ENCODE measurements at places on chromosomes 12 and 14.

DNA sequence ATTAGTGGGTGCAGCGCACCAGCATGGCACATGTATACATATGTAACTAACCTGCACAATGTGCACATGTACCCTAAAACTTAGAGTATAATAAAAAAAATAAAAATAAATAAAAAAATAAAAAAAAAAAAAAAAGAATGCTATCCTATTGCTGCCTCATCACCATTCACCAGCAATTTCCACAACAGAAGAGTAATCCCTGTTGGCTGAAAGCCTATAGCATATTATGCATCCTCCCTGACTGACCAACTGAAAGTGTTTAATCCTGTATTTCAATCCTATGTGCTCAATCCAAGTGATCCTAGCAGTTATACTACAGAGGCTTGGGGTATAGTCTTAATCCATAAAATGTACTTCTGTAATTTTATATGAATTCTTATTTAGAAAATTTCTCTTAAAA is 18.5 kb downstream of the DICER1 start:
- no peak for DNase-seq

- no peak for DNase-seq
Observed at GRCh38 chr12:42097971-42098370, 46.7 kb downstream of the GXYLT1 start.

- no peak for DNase-seq
Observed at GRCh38 chr12:57006809-57007475, 596 bp upstream of the ZBTB39 start.

- no peak for DNase-seq
Observed at GRCh38 chr14:51307551-51307950, 67.5 kb downstream of the TMX1 start.

DNA sequence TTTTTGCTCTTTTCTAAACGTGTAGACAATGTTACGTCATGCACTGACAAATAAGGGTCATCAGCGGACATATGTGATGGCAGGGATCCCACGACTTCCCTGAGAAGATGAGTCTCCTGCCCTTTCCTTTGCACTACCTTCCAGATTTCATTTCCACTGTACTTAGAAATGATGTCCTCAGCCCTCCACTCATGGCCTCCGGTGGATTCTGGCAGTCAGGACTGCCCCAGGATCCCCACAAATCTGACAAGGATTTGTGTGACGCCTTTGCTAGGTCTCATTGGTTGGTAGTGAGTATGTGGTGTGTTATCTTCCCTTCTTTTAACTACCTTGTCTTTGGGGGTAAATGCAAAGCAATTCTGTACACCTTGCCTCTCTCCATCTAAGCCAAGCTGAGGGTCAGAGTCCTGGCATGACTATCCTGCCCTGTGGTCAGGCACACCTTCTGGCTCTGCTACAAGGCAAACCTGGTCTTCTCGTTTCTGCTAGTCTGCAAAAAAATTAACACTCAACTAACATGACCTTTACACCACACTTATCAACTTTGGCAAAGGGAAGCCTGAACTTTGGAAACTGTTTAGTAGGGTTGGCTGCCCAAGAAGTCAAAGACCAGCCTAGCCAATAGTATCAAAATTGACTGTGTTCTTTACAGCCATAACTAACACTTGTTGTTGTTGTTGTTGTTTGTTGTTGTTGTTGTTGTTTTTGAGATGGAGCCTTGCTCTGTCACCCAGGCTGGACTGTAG is 17.3 kb upstream of the DHRS4 start:
- DNase-seq: no peak

- DNase-seq: no peak
Observed at GRCh38 chr14:100858838-100859220, 32.9 kb downstream of the MEG3 start.

GRCh38 chr12:664075-664778 is 982 bp upstream of the NINJ2 start:
- DNase-seq: no peak

- DNase-seq: no peak
Observed at GRCh38 chr12:109301643-109302168, 7.4 kb downstream of the FOXN4 start.

DNA sequence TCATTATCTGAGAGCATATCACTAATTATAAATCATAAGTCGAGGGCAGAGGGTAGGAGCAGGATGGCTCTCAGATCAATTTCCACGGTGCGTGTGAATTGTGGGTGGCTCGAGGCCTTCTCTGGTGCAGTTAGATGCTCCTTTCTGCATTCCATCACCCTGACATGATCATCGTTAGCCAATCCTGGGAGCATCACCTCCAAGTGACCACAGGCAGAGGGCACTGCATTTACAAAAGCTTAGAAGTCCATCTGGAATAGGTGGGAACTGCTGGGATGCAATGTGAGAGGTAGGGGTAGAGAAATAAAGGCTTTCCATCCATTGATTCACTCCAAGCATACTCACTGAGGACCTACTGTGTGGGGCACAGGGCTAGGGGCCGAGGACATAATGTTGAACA is 538.2 kb upstream of the TBX3 start:
- no peak for DNase-seq

GRCh38 chr12:127295630-127296029 is 971.3 kb upstream of the TMEM132C start:
- no peak for DNase-seq

DNA sequence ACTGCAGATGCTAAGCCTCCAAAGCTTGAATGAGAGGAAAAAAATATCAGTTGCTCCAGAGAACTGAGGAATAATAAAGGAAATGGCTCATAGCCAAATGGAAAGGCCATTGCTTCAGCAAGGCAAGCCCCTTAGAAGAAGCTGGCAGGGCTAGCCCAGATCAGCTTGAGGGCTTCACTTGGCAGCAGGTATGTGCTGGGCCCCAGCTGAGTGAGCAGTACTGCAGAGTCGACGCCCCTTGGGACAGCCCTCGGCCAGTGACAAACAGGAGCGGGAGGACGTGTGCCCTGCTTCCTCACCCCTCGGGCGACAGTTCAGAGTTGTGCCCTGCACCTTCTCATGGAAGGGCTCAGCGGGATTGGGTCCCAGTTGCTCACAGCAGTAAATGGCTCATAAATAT is 1031.2 kb upstream of the TMEM132C start:
- no peak for DNase-seq

GRCh38 chr12:104480826-104481440 is 24.2 kb downstream of the CHST11 start:
- no peak for DNase-seq

DNA sequence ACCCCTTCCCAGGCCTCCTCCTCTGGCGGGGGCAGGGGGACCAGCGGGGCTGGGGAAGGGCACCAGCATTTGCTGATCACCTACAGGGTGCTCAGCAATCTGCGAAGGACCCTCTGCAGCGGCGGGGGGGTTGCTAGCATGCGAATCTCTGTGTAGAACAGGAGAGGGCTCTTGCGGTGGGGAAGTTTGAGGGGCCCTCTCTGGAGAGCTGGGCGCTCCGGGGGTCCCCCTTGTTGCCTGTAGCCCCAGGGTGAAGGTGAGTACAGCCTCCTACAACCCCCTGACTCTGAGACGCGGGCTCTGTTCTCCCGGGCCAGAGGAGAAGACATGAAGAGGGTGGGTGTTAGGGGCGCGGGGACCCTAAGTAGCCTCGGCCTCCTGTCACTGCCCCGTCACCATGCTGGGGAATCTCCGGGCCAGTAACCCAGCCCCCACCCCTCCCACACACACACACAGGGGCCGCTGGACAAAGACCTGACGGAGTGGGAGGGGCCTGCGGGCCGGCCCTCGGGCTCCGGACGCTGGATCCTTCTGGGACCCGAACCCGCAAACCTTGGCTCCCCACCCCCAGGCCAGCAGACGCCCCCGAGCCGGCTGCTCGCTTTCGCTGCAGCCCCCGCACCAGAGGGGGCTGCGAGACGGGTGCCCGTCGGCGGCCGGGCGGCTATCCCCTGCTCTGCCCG is 734 bp downstream of the FIGNL2 start:
- DNase-seq: no peak

DNA sequence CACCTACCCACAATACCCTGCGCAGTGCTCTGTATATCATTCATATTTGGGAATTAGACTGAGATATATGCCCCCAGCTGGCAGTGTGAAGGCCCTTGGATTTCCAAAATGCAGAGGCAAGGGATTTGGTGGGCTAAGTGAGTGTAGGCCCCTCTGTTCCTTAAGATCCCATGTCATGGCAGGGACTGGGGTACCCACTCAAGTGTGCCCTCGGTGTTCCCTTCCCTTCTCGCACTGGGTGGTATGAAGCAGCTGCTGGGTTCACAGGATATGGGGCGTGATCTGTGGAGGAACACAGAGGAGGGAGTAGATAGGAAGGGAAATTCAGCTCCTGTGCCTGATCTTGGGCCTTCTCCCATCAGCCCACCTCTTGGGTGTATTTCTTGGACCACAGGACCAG is 63.1 kb upstream of the VASH1 start:
- no peak for DNase-seq

DNA sequence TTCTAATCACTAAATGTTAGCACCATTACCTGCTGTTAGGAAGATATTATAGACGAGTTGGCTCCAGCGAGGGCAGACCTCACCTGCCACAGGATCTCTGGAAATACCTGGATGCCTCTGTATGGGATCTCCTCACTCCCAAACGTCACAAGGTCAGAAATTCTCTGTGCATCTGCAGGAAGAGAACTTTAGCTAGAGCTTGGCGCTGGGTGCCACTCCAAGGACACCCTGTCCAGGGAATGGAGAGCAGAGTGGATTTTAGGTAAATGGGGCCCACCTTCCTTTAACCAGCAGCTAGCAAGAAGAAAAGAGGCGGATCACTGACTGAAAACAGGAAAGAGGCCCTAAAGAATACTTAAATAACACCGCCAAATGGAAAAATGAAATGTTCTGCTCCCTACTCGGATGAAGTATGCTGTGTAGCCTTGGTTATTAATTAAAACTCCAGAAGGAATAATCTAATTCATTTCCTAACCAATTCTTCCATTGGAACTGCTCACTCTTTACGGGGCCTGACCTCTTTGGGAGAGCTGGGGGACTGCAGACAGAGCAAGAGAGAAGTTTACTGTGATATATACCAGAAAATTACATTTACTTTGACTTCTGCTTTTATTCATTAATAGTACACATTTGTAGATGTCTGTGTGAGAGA is 4.2 kb upstream of the FOXG1 start:
- DNase-seq: no peak

DNA sequence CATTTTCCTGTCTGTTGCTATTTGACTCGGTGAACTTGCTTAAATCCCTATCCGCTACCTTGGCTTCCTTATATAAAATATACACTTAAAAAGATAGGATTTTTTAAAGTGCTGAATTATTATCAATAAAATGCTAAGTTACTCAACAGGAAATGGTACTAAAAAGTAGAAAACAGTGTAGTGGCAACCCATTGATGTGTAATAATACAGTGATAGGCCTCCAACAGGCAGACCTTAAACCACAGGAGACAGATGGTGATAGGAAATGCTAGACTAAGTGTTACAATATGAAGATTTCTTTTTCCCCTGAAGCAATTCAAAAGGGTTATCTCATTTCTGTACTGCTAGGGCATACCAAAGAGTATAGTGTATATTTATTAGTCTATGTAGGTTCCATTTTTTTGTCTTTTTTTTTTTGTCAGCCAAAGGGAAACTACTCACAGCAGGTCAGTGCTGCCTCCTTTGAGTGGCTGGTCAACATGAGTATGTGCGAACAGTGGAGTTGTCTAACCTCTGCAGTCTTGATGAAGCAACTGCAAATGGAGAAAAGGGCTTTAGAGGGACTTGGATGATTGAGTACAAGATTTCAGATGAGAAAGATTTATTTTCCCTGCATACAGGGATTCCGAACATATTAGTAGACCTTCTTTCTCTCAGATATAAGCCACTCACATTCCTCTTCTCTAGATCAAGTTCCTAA is 183.8 kb downstream of the ACSS3 start:
- DNase-seq: no peak

- DNase-seq: no peak
Observed at GRCh38 chr14:94575730-94576585, 5.3 kb upstream of the SERPINA5 start.

DNA sequence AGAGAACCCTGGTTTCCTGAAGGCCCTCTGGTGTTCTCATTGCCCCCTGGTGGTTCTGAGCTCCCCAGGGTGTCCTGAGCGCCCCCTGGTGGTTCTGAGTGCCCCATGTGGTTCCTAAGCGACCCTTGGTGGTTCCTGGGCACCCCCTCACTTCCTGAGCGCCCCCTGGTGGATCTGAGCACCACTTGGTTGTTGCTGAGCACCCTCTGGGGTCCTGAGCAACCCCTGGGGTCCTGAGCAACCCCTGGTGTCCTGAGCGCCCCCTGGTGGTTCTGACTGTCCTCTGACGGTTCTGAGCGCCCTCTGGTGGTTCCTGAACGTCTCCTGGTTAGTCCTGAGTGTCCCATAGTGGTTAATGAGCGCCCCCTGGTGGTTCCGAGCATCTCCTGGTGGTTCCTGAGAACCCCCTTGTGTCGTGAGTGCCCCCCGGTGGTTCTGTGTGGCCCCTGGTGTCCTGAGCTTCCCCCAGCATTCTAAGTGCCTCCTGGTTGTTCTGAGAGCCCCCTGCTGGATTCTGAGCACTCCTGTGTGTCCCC is 568.3 kb downstream of the TMEM121 start:
- DNase-seq: no peak

DNA sequence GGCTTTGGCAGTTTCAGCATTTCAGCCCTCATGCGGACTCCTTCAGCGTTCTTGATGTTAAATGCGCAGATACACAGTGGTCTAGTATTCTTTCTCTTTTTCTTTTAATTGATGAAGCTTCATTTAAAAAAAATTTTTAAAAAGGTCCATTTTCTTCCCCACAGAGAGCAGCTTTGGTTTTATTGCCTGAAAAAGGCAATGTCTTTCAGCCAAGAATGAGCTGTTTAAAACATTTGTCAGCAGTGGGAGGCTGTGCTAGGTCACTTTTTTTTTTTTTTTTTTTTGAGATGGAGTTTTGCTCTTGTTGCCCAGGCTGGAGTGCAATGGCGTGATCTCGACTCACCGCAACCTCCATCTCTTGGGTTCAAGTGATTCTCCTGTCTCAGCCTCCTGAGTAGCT is 13.5 kb downstream of the KMT5A start:
- no peak for DNase-seq

DNA sequence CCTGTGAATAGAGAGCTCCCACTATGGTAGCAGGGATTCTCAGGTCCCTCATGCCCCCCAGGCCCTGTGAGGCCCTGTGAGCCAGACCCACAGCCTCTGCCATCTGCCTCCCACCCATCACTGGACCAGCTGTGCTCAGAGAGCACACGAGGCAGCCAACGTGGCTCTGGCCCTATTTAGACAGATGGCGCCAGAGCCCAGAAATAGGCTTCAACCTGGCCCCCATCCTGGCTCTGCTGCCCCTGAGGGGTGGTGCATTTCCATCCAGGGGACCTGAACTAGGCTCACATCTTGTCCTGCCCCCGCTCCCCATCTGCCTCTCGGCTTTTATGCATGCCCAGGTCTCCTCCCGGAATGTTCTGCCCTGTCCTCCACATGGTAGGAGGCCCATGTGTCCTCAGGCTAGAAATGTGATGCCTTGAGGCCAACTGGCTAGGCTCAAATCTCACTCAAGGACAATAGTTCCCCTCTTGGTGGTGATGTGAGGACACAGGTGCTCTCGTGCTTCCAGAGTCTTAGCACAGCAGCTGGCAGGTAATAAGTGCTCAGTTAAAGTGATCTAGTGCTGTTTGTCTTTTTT is 18.9 kb downstream of the TMEM63C start:
- DNase-seq: no peak

DNA sequence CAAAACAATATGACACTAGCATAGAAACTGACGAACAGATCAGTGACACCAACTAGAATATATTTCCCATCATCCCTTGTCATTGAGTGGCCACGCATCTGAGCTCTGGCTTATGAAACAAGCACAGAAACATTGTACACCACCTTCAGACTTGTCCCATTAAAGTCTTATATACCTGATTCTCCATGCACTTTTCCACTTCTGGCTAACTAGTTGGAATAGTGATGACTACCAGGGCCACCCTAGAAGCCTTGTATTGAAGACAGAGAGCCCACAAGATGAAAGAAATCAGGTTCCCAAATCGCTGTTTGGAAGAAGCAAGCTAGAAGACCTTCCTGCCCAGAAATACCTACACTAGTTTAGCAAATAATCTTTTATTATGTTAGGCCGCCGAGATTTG is 99.7 kb upstream of the PPM1H start:
- DNase-seq: no peak
